COLO829 (cell line): ENCODE measurements at places on chromosomes 11 and 22.

DNA sequence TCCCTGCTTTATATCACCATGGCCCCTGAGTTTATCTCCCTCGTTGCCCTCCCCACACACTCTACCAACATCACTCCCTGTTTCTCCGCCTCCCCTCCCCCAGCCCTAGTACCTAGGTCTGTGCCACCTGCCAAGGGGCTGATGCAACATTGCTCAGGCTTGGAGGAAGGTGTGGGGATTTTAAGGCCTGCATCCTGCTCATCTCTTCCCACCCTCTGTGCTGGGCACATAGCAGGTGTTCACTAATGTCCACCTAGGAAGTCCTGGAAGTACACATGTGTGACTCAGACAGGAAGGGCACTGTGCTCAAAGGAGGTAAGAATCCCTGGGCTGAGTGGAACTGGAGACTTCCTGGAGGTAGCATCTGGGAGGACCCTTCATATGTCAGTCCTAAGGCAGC lies 37.0 kb downstream of the PDE2A start:
- DNase-seq, result no peak

- DNase-seq, result no peak
Observed at GRCh38 chr11:120336641-120337354, 585 bp downstream of the ARHGEF12 start.

DNA sequence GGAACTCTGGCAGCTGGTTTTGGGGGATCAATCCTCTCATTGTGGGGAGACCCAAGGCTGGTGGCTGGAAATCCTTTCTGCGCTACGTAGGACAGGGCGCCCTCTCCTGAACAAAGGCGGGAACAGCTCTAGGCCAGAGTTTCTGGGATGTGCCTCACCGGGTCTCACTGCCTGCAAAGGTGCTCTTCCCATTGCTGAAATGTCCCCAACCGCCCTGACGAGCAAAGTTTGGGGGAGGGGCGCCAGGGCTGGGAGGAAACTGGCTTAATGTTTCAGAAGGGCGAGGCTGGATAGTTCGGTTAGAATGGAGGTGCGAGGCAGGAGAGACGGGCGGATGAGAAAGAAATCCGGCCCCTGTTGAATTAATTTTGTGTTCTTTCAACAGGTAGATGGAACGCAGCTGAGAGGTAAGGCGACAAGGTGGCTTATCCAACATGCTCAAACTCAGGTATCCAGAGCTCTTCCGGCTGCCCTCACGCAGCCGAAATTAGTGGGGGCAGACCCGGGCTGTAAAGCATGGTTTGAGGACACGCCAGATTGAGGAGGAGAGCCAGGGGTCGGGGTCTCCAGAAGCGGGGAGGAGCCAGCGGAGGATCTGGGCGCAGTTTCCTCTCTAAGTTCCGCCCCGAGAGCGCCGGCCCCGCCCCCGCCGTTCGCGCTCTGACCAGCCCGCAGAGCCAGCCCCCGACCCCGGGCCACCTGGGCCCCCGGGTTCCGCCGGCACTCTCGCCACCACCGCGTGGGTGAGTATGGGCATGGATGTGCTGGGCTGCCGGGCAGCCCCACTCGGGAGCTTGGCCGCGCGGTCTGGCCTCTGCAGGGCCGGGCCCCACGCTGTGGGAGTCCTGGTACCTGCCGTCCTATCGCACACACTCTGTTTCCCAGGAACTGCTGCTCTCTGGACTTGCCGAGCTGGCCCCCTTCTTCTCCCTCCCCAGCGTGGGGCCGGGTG lies at the start of gene PGAP2:
Gene PGAP2, plus strand, starts transcription at position 652 of the 952 bp plus-strand sequence. CDS start 2,700 bp downstream, outside the sequence.
- DNase-seq, result peak; percentile 78

DNA sequence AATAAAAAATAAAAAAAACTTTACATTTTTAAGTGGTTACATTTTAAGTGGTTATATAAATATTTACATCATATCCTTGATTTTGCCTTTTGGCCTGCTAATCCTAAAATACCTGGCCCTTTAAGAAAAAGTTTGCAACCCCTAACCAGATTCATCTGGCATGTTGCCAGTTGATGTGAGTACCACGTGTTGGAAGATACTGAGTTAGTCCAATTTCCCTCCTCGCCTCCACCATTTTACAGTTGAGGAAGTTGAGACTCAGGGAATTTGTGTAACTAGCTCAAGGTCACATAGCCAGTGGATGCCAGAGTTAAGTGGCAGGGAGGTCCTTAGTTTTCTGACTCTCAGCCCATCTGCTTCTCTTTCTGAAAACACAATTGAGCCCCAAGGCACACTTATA lies 5.1 kb downstream of the ELF5 start:
- no peak for DNase-seq

DNA sequence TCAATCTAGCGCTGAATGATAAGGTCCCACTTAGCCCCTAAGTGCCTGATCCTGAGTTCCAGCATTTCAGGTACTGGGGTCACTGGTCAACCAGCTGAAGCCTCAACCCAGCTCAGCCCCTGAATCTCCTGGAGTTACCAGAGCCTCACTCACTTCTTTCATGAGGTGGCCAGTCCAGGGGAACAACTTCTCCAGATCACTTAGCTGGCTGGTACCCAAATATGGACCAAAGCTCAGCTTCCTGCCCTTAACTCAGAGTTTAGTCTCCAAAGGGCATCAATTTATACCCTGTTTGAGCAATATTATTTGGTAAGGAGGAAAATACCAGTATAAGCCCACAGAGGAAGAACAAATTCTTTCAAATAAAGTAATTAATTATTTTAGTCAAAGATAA lies 105.6 kb downstream of the SLC1A2 start:
- no peak for DNase-seq

DNA sequence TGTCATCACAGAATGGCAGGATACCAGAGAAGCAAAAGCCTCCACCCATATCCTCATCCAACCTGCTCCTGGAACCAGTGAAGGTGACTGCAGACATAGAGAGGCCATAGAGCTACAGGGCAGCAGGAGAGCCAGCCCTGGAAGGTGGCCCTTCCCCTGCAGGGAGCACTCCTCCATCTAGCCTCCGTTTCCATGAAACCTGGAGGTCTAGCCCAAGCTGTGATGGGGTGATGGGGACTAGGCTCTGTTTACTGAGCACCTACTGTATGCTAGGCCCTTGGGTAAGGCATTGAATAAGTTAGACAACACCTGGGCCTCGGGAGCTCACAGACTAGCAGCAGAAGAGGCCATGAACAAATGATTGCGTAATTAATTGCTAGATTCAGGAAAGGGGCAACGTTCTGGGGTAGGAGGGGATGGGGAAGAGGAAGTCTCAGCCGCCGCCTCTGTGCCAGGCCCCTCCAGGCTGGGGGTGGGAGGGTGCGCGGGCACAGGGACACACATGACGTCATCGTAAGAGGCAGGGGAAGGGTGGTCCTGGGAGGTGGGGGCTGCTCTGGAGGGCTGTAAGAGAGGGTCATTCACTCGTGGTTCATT lies 784 bp upstream of the SYNGR1 start:
- no peak for DNase-seq

DNA sequence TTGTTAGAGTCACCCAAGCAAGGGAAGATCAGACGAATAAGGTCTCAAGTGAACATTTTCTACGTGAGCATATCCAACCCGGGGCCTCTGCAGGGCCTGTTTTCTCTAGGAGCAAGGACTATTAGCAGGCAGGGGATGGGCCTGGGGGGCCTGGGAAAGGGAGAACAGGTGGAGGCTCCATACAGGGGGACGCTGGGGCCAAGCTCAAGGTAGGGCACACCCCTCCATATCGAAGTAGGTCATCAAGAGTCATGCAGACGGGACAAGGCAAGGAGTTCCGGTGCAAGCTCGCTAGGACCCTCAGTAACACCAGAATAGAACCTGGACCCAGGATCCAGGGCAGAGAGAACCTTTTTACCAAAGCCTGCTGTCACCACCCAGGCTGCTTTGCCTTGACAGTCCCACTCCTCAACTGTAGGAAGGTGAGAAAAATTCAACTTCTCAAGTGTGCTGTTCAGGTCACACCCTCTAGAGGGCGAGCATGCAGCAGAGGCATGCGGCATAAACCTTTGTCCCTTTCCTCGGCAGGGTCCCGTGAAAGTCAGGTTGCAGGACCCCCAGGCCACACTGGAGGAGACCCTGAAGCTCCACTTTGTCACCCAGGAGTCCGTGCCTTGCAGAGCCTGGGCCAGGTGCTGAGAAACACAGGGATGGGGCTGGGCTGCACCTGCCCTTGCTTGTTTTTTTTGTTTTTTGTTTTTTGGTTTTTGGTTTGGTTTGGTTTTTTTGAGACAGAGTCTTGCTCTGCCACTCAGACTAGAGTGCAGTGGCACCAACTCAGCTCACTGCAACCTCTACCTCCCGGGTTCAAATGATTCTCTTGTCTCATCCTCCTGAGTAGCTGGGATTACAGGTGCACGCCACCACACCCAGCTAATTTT lies 8.6 kb upstream of the APOBEC3B start:
- peak; percentile 69 for DNase-seq

DNA sequence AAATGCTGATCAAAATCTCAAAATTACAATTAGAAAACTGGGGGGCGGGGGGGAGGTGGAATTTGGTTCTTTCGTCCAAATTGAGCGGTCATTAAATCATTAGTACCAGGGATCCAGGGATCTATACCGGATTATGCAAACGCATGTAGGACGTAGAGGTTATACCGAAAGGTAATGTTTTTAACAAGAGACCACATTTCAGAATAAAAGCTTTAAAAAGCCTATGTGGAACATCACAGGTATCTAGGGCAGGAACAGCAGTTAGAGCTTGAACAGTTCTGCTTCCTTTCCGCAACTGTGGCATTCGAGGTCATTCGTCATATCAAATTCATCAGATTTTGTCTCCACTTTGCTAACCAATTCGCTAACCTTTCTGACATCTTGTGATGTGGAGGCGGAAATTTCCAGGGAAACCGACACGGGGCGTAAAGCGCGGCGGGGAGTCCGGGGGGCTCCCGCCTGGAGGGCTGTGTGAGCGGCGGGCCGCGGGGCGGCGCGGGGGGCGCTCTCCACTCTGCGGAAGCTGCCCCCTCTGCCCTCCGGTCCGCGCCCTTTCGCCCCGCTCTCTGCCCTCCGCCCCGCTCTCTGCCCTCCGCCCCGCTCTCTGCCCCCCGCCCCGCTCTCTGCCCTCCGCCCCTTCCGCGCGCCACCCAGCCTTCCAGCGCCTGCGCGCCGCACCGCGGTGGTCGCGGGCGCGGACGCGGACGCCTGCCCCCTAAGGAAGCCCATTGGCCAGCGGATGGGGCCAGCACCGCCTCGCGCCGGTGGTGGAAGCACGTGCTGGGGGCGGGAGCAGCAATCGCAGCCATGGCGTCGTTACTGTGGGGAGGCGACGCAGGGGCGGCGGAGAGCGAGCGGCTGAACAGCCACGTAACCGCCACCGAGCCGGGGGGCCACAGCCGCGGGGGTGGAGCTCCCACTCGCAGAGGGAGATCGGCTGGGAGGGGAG lies at the start of gene DDX25:
Gene DDX25, plus strand, starts transcription at position 798 of the 949 bp plus-strand sequence. Its CDS starts 10 bp downstream, at position 808.
- DNase-seq, result no peak

GRCh38 chr11:1926156-1927025 lies 6.9 kb downstream of the TNNT3 start:
- no peak for DNase-seq

DNA sequence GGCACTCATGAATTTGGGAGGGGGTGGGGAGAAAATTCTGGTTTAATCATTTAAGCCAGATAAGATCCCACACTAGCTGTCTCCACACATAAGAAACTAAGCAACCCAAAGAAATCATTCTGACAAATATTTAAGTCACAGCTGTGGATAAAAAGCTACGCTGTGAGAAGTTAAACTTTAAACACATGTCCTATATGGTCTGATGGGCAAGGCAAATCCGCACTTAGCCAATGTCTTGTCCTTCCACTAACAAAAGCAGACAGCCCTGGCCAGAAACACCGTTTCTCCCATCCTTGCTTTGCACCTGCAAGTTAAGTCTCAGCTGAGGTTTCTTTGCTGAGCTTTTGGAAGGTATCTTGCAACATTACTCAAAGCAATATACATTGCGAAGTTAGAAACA lies 68.0 kb downstream of the ETS1 start:
- DNase-seq, result no peak

DNA sequence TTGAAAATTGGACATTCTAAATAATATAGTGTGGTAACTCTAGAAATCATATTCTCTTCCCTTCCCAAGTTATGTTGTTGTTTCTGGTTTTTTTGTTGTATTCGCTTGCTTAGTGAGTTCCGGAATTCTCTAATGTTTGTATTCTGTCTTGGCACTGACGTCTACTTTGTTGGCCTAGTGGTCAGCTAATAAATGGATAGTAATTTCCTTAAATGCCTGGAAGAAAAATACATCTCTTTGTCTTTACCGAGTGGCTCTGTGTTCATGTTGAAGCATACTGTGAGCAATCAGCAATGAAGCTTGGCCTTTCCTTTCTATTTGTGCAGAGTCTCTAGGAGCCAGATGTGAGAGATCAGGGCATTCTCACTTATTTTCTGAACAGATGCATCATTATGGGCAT lies 1225.7 kb downstream of the JRKL start:
- DNase-seq, result peak; percentile 35

- no peak for DNase-seq
Observed at GRCh38 chr11:105700271-105700670, 90.4 kb downstream of the GRIA4 start.

DNA sequence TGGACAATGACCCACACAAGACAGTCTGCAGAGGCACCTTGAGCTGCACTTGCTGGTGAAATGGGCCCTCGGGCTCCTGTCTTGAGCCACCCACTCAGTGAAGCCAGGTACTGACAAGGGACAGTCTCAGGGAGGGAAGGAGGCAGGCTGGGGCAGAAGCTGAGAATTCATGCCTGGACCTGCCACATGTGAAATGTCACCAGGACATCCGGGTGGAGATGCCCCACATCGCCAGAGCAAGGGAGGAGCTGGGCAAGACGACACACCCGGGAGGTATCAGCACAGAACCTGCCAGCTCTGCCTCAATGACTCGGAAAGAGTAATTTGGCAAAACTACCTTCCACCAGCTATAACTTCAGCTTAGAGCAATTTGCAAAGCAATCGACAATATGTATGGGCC lies 23.5 kb downstream of the CPT1A start:
- DNase-seq, result no peak

GRCh38 chr11:39541945-39542351 lies 1917.5 kb downstream of the LRRC4C start:
- no peak for DNase-seq

GRCh38 chr11:3022982-3023381 lies 30.9 kb upstream of the NAP1L4 start:
- DNase-seq, result peak; percentile 70

DNA sequence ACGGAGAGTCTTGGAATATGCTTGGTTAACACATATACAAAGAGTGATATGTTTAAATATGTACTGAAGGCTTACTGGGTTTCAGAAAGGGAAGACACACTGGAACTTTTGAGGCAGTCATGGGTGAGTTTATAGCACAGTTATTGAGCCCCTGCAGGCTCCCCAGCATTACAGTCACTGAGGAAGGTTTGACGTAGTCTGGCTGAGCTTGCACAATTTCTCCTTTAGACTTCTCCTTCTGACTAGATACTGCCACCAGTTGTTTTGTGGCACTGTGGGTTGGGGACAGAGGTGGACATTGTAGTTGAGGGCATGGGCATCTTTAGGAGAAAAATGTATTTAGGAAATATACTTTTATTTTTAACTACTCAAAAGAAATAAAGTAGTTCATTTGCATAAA lies 285.4 kb downstream of the C11orf87 start:
- DNase-seq, result no peak

DNA sequence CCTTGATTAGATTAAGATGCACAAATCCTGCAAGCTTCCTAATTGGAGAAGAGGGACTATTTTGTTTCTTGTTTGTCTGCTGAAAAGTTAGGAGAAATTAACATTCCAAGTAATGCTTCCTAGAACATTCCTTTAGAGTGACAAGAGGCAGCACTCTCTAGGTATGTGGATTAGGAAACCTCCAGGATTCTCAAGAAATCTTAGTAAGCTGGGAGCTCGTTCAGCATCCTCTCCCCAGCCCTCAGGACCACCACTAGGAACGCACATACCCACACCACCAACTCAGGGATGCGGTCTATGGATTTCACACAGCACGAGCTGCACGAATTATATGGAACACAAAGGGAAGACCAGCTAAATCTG lies 52.9 kb downstream of the NCAPD3 start:
- DNase-seq, result no peak

- DNase-seq, result no peak
Observed at GRCh38 chr11:45048870-45049691, 97.4 kb upstream of the PRDM11 start.
